Tibial nerve (tissue), 4 donors: ENCODE measurements at places on chromosomes 3 and 15.
A peak's percentile ranks its signal among the peaks of the same experiment; 100 is the strongest.

- no peaks in the 10 kb centered on the region for H3K27me3 ChIP-seq
- no peak overlapping the region for H3K27ac ChIP-seq
- DNase-seq, result no peak
- no peaks in the 10 kb centered on the region for H3K36me3 ChIP-seq
- no peak overlapping the region for H3K4me3 ChIP-seq
- H3K4me1 ChIP-seq, result peaks cover 46% of the 10 kb centered on the region
Measured at GRCh38 chr15:101239724-101240136, 12.1 kb downstream of the CHSY1 start.

GRCh38 chr15:58459045-58459444 is 27.3 kb downstream of the LIPC start:
- no peaks in the 10 kb centered on the region for H3K27me3 ChIP-seq
- DNase-seq, result no peak
- peaks cover 14% of the 10 kb centered on the region for H3K4me1 ChIP-seq
- H3K4me3 ChIP-seq, result no peak overlapping the region

- H3K4me1 ChIP-seq, result no peaks in the 10 kb centered on the region
- H3K27me3 ChIP-seq, result no peaks in the 10 kb centered on the region
- H3K4me3 ChIP-seq, result no peak overlapping the region
- H3K36me3 ChIP-seq, result no peaks in the 10 kb centered on the region
- no peak for DNase-seq
Measured at GRCh38 chr3:81695302-81695701, 66.1 kb downstream of the GBE1 start.

- no peak for DNase-seq
- H3K36me3 ChIP-seq, result peaks cover 16% of the 10 kb centered on the region
- no peaks in the 10 kb centered on the region for H3K27me3 ChIP-seq
- H3K4me1 ChIP-seq, result no peaks in the 10 kb centered on the region
- H3K27ac ChIP-seq, result no peak overlapping the region
Measured at GRCh38 chr3:138230525-138230924, 43.4 kb downstream of the ARMC8 start.

DNA sequence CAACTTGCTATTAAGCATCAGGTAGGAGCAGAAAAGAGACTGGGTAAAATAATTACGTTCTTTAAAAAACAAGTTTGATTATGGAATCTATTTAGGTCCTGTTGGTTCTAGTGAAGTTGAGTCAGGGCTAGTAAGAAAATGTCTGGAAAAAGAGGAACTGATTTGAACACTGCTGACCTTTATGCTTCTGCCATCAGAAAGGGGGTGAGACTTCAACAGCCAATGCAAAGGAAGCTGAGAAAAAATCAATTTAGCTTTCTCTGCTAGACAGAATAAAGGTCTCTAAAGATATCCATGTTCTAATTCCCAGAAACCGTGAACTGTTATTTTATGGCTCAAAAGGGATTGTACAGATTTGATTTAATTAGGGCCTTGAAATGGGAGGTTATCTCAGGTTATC is 157.5 kb downstream of the ROBO2 start:
- H3K4me3 ChIP-seq, result no peak overlapping the region
- H3K36me3 ChIP-seq, result no peaks in the 10 kb centered on the region
- no peak for DNase-seq
- no peaks in the 10 kb centered on the region for H3K4me1 ChIP-seq
- H3K27ac ChIP-seq, result no peak overlapping the region
- no peaks in the 10 kb centered on the region for H3K27me3 ChIP-seq

GRCh38 chr3:72563690-72564370 is 284.4 kb downstream of the SHQ1 start:
- no peaks in the 10 kb centered on the region for H3K36me3 ChIP-seq
- no peak overlapping the region for H3K27ac ChIP-seq
- H3K4me3 ChIP-seq, result no peak overlapping the region
- no peak for DNase-seq
- no peaks in the 10 kb centered on the region for H3K27me3 ChIP-seq

- no peak for DNase-seq
- H3K36me3 ChIP-seq, result no peaks in the 10 kb centered on the region
- no peak overlapping the region for H3K4me3 ChIP-seq
- no peak overlapping the region for H3K27ac ChIP-seq
- H3K27me3 ChIP-seq, result no peaks in the 10 kb centered on the region
- no peaks in the 10 kb centered on the region for H3K4me1 ChIP-seq
Measured at GRCh38 chr3:158909870-158910269, 108.0 kb downstream of the MFSD1 start.

- H3K4me3 ChIP-seq, result no peak overlapping the region
- no peaks in the 10 kb centered on the region for H3K27me3 ChIP-seq
- no peaks in the 10 kb centered on the region for H3K36me3 ChIP-seq
Measured at GRCh38 chr15:37056177-37057121, 43.9 kb downstream of the MEIS2 start.

- no peak overlapping the region for H3K4me3 ChIP-seq
- no peak for DNase-seq
- no peaks in the 10 kb centered on the region for H3K36me3 ChIP-seq
- no peaks in the 10 kb centered on the region for H3K4me1 ChIP-seq
- H3K27me3 ChIP-seq, result no peaks in the 10 kb centered on the region
Measured at GRCh38 chr3:5255404-5256344, 68.2 kb downstream of the EDEM1 start.

DNA sequence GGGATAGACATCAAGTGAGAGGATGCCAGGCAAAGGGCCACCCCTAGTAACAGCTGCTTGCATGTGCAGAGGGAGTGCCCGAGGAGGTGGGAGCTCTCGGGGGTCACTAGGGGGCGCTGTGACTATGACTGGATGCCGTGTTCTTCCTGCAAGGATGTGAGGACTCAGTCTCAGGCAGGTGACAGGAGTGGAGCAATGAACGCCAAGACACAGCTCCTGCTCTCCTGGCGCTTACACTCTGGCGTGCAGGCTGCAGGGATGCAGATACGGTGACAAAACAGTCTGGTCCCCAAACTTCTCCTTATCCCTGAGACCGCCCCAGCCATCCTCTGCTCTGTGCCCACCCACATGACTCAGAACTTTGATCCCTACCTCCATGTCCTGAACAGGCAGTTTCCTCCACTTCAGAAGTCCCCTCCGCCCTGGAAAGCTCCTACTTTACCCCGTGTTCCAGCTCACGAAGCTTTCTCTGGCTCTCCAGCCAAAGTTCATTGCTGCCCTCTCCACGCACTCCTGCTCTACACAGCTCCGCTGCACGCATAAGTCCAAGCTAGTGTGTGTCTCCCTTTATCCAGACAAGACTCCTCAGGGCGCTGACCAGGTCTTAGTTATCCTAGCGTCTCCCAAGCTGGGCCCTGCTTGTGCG is 14.7 kb downstream of the RHOV start:
- H3K27ac ChIP-seq, result no peak overlapping the region
- no peaks in the 10 kb centered on the region for H3K36me3 ChIP-seq
- H3K4me3 ChIP-seq, result no peak overlapping the region
- H3K27me3 ChIP-seq, result no peaks in the 10 kb centered on the region
- peaks cover 6% of the 10 kb centered on the region for H3K4me1 ChIP-seq

GRCh38 chr3:155747946-155748290 is 3.0 kb upstream of the PLCH1 start:
- H3K4me1 ChIP-seq, result no peaks in the 10 kb centered on the region
- H3K27me3 ChIP-seq, result no peaks in the 10 kb centered on the region
- H3K27ac ChIP-seq, result no peak overlapping the region
- DNase-seq, result no peak
- H3K4me3 ChIP-seq, result no peak overlapping the region

GRCh38 chr3:97297032-97297431 is 467.5 kb upstream of the ARL6 start:
- no peaks in the 10 kb centered on the region for H3K36me3 ChIP-seq
- H3K4me3 ChIP-seq, result no peak overlapping the region
- H3K27me3 ChIP-seq, result no peaks in the 10 kb centered on the region
- H3K27ac ChIP-seq, result no peak overlapping the region

- no peak overlapping the region for H3K4me3 ChIP-seq
- H3K27ac ChIP-seq, result no peak overlapping the region
Measured at GRCh38 chr3:135736740-135737139, 228.8 kb upstream of the PPP2R3A start.

DNA sequence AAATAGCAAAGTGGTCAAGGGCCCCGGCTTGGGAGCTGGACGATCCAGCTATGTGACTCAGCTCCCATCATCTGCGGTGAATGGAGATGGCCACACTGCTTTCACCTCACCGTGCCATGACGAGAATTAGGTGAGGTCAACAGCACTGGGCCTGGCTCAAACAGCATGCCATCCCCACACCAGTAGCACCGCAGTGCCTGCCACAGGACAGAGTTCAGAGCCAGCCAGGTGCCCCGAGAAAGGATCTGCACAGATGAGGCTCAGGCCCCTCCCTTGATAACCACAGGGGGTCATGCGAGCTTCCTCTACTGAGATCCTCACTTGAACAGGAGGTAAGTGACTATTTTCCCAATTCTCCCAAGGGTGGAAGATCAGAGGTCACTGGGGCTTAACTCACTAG is 29.4 kb downstream of the ZXDC start:
- H3K27ac ChIP-seq, result no peak overlapping the region
- H3K36me3 ChIP-seq, result peaks cover 7% of the 10 kb centered on the region
- no peak overlapping the region for H3K4me3 ChIP-seq
- H3K4me1 ChIP-seq, result no peaks in the 10 kb centered on the region

- H3K27ac ChIP-seq, result no peak overlapping the region
- no peak for DNase-seq
- peaks cover 14% of the 10 kb centered on the region for H3K36me3 ChIP-seq
- no peaks in the 10 kb centered on the region for H3K27me3 ChIP-seq
- no peak overlapping the region for H3K4me3 ChIP-seq
- H3K4me1 ChIP-seq, result peaks cover 10% of the 10 kb centered on the region
Measured at GRCh38 chr3:125292015-125292414, 79.5 kb upstream of the SLC12A8 start.

DNA sequence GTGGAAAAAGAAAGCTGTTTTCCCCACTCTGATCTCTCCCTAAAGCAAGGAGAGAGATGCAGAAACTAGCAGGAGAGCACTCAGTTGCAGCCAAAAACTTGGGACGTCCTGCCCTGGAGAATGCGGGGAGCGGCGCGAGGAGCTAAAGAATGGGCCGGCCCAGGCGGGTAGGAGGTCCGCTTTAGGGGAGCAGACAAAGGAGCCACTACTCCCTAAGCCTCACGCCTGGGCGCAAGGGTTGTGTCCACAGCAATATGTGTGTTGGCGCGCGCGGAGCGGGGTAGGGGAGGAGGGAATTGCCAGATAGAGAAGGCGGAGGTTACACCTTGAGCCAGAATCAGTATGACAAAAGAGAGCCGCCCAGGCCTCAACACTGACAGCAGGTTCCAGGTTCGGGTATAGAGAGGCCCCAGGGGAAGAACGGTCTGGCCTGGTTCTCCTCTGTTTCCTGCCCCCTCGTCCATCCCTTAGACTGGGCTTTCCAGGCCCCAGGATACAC is 2.9 kb downstream of the WNT5A start:
- H3K4me3 ChIP-seq, result no peak overlapping the region
- no peak for DNase-seq

GRCh38 chr3:75341324-75342067 is 322.6 kb upstream of the FRG2C start:
- H3K36me3 ChIP-seq, result no peaks in the 10 kb centered on the region
- no peaks in the 10 kb centered on the region for H3K4me1 ChIP-seq
- no peak overlapping the region for H3K27ac ChIP-seq

GRCh38 chr3:130948001-130948773 is 54.3 kb downstream of the ATP2C1 start:
- H3K36me3 ChIP-seq, result peaks cover 76% of the 10 kb centered on the region
- H3K27ac ChIP-seq, result no peak overlapping the region
- DNase-seq, result no peak
- H3K27me3 ChIP-seq, result no peaks in the 10 kb centered on the region
- no peak overlapping the region for H3K4me3 ChIP-seq

GRCh38 chr3:193910886-193911738 is 224.8 kb upstream of the HES1 start:
- H3K4me1 ChIP-seq, result no peaks in the 10 kb centered on the region
- no peaks in the 10 kb centered on the region for H3K36me3 ChIP-seq
- DNase-seq, result no peak

GRCh38 chr3:134155446-134155845 is 95.2 kb downstream of the RYK start:
- no peak overlapping the region for H3K27ac ChIP-seq
- H3K4me3 ChIP-seq, result no peak overlapping the region
- no peaks in the 10 kb centered on the region for H3K27me3 ChIP-seq
- DNase-seq, result no peak

DNA sequence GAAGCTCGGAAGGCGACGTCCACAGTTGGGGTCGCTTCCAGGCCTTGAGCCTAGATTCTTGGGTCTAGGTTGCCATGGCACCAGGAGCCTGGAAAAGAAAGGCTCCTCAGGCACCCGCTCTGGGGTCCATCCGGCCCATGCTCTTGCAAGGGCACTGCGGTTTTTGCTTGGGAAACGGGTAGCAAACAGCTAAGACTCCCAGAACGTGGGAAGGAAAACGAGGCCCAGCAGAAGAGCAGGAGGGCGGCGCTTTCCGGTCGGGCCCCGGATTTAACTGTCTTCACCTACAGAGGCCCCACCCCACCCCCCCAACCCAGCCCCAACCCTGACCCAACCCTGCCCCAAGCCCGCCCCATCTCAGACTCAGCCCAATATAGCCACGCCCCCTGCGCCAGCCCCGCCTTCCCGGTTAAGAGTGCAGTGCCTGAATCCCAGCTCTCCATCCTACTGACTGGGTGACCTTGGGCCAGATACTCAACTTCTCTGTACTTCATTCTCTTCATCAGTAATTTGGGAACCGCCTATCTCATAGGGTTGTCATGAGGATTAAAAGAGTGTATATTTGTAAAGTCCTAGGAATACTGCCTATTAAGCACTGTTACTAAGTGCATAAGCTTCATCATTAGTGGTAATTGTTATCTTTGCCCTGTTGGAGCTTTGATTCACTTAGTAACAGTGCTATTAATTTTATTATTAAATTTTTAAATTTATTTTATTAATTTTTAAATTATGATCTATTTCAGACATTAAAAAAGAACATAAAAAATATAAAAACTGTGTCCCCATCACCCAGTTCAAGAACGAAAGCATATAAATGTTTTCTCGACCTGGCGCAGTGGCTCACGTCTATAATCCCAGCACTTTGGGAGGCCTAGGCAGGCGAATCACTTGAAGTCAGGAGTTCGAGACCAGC is 28.4 kb upstream of the SMAD6 start:
- no peaks in the 10 kb centered on the region for H3K36me3 ChIP-seq
- H3K4me1 ChIP-seq, result no peaks in the 10 kb centered on the region
- DNase-seq, result no peak

- H3K27ac ChIP-seq, result no peak overlapping the region
- H3K4me3 ChIP-seq, result no peak overlapping the region
- H3K27me3 ChIP-seq, result no peaks in the 10 kb centered on the region
- no peaks in the 10 kb centered on the region for H3K4me1 ChIP-seq
Measured at GRCh38 chr3:81425198-81425868, 336.1 kb downstream of the GBE1 start.

- H3K4me1 ChIP-seq, result peaks cover 30% of the 10 kb centered on the region
- no peak for DNase-seq
- H3K36me3 ChIP-seq, result no peaks in the 10 kb centered on the region
- H3K27ac ChIP-seq, result peak overlapping the region; percentile 83
Measured at GRCh38 chr3:42685891-42686820, 819 bp downstream of the KLHL40 start.

GRCh38 chr3:9422712-9423424 is 25.5 kb downstream of the SETD5 start:
- peak; percentile 97 for DNase-seq
- H3K4me1 ChIP-seq, result peaks cover 40% of the 10 kb centered on the region
- H3K27me3 ChIP-seq, result no peaks in the 10 kb centered on the region
- peak overlapping the region; percentile 69 for H3K27ac ChIP-seq
